ENCODE measurements at places on chromosomes 1 and 21.
A peak's percentile ranks its signal among the peaks of the same experiment; 100 is the strongest.

DNA sequence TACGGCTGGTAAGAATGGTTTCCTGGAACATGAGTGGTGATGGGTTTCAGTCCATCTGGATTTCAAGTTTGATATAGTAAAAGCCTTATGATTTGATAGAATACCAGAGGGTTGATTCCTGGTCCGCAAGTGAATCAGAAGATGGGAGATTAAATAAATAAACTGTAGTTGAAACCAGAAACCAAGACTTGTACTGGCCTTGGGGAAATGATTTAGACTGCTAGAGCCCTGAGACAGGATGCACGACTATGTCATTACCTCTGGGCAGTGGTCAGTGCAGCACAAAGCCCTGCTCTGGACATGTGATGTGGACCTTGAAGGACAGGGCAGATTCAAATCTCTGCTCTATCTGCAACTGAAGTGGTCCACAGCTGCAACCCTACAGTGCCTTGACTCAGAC lies 15.6 kb upstream of the FMOD start:
- DNase-seq: no peak

GRCh38 chr1:233777566-233777965 lies 126.9 kb upstream of the SLC35F3 start:
- no peak for DNase-seq

DNA sequence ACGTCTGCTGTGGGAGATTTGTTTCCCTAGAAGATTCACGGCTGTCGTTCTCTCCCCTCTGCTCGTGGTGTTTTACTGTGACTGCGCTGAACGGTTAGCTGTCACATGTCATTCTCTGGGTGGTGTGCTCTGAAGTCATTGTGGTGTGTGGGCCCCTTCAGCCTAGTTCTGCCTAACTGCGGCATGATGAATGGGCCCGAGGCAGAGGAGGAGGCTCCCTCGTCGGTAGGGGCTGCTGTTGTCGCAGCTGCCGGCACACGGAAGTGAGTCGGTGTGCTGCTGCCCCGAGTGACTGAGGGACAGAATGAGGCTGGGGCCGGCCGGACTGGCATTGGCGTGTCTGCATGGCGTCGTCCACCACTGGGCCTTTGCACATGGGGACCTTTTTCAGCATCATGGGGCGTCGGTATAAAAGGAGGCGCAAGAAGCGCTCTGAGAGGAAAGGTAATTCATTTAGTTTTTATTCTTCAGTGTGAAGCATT lies 77.9 kb downstream of the ADARB1 start:
- DNase-seq: peak; percentile 41

DNA sequence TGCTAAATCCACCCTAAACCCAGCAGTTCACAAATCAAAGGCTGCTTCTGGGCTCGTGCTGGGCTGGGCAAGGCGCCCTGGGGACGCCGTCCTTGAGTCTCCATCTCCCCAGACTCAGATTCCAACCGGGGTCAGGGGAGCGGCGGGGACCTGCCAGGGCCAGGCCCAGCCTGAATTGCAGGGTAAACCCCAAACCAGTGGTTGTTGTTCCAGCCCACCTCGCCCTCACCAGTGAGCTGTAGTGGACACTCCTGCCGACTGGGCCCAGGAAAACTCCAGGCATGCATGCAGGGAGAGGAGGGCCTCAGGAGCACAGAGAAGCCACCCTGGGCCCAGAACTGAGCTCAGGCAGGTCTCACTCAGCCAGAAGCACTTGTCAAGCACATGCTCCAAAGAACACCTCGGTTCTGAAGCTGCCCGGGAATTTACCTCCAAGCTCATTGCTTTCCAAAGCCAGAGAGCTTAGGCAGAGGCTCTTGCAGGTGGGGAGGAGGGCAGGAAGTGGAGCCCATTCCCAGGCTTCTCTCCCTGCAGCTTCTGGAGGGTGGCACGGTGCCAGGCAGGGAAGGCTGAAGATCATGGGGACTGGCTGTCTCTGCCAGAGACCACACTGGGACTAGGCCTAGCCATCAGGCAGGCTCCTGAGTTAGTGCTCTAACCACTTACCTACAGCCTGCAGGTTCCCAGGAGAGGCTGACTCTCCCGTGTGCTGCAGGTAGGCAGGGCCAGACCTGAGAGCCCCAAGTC lies 437.0 kb downstream of the MATN1 start:
- no peak for DNase-seq

DNA sequence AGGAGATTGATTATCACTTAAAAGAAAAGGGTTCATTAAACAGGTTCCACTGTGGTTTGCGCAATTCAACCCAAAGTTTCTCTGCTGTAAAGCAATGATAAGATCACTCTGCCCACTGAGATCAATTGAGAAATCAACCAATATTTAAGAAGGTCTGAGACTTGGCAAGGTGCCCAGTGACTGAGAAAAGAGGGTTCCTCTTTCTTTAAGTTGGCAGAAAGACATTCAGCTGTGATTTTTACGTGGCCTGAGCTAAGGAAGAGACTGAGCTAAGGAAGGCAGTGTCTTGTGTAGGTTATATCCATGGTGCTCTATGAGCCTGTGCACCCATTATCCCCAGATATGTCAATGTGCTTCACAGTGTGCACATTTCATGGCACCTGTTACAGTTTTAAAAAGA lies 344.1 kb downstream of the DISC1 start:
- no peak for DNase-seq

GRCh38 chr21:25314247-25314646 lies 293.0 kb downstream of the MRPL39 start:
- DNase-seq: no peak

GRCh38 chr21:27104846-27105431 lies 138.1 kb upstream of the ADAMTS5 start:
- no peak for DNase-seq

- no peak for DNase-seq
These were observed 19.6 kb downstream of the CCDC17 start for GRCh38 chr1:45604239-45604638.

DNA sequence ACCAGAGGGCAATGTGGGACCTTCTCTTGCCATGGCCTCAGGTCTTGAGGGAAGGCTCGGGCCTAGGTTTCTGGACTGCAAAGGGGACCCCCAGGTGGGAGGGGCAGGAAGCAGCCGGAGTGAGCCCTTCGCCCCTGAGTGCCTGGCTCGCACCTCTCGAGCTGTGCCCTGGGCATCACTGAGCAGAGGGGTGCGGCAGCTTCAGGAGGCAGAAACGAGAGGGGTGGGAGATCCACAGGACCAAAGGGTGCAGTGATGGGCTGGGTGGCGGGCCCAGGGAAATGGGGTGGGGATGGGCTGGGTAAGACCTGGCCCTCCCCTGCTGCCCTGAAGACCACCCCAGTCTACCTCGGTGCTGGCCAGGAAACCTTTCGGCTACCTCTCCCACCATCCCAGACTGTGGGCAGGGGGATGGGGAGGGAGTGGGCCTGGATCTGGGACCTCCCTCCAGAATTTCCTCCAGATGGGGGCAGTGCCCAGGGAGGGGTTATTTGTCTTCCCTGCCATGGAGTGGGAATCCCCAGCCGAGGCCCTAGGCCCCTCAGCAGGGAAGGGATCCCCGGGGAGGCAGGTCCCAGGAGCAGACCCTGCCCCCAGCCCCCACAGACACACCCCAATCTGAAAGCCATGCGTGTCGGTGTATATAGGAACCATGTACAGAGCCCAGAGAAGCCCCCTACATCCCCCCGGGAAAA lies 21.3 kb downstream of the A3GALT2 start:
- DNase-seq: no peak

- DNase-seq: no peak
These were observed 371.3 kb downstream of the VAV3 start for GRCh38 chr1:107593501-107594209.

DNA sequence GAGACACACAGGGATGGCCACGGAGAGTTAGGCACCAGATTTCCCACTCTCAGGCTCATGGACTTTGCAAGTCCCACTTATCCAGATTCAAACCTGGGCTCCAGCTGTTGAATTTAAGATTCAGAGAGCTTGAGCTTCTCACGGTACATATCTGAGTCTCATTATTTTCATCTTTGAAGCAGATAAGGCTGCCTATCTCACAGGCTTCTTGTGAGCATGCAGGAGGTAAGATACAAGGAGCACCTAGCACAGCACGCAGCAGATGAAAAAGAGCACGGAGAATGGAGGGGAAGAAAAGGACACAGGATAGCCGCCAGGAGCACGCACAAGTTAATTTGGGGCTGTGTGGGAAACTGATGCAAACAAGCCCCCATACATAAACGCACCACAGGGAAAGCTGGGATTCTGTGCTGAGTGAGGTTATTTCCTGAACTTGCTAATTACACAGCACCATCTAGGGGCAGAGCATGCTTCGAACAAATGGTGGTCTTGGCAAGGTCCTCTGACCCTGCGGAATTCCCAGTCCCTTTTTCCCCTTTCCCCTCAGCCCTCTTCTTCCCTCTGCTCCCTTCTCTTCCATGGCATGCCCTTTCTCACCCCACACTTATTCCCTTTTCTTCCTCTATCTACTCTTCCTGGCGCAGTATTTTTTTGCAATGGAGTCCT lies 134.7 kb upstream of the VANGL1 start:
- no peak for DNase-seq

- DNase-seq: no peak
These were observed 9.5 kb upstream of the NDUFS5 start for GRCh38 chr1:39016604-39017171.

DNA sequence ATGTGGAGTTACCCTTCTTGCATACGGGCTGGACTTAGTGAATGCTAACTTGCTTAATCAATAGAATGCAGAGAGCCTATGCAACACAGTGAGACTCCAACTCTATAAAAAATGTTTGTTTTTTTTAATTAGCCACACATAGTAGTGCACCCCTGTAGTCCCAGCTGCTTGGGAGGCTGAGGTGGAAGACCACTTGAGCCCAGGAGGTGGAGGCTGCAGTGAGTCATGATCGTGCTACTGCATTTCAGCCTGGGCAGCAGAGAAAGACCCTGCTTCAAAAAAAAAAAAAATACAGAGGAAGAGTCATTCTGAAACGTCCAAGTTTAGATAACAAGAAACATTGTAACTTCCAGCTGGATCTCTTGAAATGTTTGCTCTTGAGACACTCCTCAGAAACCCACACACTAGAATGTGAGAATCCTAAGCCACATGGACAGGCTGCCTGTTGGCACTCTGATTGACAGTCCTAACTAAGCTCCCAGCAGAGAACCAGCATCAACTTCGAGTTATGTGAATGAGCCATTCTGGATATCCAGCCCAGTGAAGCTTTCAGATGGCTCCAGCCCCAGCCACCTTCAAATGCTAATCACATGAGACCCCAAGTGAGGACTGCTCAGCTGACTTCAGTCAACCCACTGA lies 20.0 kb upstream of the CAP1 start:
- DNase-seq: no peak

- DNase-seq: no peak
These were observed 22.0 kb downstream of the PRKCZ start for GRCh38 chr1:2072109-2072806.

- DNase-seq: no peak
These were observed 203.5 kb upstream of the ZNHIT6 start for GRCh38 chr1:85911742-85912141.

DNA sequence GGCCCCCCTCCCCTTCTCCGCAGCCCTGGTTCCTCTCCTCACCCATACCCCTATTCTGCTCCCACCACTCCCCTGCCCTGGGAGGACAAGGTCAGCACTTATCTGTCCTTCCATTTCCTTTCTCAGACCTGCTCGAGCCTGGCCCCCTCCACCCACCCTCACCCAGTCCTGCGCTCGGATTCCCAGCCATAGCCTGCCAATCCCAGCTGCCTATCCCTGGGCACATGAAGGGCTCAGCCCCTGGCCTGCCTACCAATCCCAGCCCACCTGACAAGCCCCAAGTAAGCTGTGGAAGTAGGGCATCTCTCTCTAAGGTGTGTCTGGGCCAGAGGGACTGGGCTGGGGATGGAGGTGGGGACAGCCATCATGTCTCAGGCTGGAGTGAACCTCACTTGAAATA lies 5.4 kb downstream of the BLACAT1 start:
- DNase-seq: no peak
